ENCODE measurements at places on chromosomes 3 and 15.

- DNase-seq = no peak
These were observed 105.0 kb upstream of the TLE3 start for GRCh38 chr15:70202756-70203155.

DNA sequence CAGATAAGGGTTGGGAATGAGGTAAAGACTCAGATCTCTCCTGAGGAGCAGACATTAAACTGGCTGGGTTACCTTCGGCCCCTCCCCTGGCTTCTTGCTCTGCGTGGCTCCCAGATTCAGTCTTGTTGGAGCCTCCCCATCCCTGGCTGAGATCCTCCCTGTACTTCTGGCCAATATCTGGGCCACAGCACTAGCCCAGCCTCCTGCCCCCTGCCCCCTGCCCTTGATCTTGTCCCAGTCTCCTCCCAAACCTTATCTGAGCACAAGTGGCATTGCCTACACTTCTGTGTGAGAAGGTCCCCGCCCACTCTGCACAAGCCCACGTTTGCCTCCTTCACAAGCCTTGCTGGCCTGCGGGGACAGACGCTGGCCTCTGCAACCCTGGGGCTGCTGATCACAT lies 16.8 kb downstream of the PLA2G4F start:
- no peak for DNase-seq

DNA sequence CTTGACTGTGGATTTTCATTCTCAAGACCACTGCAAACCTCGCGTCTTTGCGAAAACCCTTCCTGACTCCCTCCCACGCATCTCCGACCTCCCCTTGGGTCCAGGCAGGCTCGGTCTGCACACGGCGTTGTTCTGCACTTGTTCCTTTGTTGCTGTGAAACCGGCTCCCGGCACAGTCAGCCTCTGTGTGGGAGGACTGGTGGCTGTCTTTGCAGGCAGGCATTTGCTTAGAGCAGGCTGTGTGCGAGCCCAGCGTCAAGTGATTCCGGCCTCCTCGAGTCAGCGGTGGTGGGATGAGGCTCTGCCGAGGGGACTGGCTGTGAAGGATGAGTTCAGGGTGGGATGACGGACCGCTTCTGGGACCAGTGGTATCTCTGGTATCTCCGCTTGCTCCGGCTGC lies 102.6 kb upstream of the ROPN1 start:
- DNase-seq = no peak

DNA sequence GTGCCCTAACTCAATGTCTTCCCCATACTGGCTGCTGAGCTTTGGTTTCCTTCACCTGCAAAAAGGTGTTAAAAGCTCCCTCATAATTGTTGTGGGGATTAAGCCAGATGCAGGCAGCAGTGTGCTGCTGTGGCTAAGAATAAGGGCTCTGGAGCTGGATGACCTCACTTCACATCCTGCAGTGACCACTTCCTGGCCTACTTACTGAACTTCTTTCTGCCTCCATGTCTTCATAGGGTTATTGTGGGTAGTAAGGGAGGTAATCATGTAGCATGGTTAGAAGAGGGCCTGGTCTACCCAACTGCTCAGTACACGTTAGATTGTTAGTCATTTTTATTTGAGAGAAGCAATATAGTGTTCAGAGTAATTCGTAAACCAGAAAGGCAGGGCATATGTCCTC lies 18.4 kb downstream of the GYG1 start:
- DNase-seq = no peak

GRCh38 chr3:174132006-174132405 lies 727.1 kb upstream of the NAALADL2 start:
- no peak for DNase-seq

DNA sequence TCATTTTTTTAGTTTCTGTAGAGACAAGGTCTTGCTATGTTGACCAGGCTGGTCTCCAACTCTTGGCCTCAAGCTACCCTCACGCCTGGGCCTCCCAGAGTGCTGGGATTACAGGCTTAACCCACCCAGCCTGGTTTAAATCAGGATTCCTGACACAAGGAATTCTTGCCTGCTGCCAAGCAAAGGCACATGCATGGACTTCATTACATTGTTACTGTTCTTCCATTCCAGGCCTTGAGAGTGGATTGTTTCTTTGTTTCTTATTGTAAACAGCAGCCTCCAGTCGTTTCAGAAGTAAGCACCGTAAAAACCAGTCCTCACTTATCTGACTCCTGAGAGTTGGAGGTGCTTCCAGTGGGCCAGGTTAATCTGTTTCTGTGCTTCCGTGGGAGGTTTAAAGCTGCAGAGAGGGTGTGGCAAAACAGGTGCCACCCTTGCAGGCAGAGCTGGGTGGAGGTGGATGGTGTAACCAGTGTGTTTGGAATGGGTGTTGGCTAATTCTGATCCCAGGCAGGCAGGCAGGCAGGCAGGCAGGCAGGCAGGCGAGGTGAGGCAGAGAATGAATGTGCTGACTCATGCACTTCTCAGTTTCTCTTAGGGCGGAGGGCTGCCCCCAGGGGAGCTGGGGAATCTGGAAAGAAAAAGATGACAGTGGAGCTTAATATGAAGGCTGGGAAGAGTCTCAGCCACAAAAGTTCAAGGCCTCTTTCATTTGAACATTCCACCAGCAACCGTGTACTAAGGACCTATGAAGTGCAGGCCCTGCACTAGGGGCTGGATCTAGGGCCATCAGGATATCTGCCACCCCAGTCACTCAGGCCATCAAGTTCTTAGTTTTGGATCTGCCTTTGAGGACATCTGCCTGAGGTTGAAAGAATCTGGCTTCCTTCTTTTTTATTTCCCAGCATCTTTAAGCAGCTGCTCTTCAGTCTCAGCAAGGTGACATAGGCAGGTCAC lies 37.0 kb upstream of the CDCP1 start:
- peak; percentile 88 for DNase-seq

DNA sequence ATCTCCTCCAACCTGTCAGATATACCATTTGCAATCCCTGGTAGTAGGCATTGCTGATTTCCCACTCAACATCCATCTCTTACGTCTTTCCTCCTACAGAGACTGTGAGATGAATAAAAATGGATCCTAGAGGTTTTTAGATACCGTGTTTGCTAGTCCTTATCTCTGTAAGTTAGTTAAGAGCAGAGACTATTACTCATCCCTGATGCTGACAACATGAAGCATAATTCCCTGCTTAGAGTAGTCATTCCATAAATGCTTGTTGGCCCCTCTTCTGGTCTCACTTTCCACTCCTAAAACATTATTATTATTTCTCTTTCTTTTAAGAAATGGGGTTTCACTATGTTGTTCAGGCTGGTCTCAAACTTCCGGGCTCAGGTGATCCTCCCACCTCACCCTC lies 136.2 kb downstream of the RTP4 start:
- no peak for DNase-seq

DNA sequence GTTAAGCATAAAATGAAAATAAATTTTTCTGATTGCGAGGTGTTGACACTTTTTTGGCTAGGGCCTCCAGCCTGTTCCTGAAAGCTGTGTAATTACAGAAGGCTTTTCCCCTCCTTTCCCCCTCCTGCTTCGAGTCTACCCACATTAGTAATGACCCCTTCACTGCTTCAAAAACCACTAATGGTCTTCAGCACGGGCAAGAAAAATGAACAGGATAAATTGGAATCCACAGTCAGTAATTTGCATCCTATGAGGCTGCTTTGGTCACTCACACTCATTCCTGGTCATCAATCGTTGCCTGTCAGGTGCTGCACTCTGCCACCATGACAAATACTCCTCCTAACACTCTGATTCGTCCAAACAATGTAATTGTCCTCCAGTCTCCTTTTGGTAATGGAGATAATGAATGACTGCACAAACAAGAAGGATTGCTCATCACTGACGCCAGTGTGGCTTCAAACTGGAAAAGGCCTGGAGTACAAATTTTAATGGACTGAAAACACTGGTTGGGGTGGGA lies 148.6 kb downstream of the MEIS2 start:
- DNase-seq = peak; percentile 19

- DNase-seq = no peak
These were observed 115.8 kb downstream of the PLCH1 start for GRCh38 chr3:155629056-155629455.

DNA sequence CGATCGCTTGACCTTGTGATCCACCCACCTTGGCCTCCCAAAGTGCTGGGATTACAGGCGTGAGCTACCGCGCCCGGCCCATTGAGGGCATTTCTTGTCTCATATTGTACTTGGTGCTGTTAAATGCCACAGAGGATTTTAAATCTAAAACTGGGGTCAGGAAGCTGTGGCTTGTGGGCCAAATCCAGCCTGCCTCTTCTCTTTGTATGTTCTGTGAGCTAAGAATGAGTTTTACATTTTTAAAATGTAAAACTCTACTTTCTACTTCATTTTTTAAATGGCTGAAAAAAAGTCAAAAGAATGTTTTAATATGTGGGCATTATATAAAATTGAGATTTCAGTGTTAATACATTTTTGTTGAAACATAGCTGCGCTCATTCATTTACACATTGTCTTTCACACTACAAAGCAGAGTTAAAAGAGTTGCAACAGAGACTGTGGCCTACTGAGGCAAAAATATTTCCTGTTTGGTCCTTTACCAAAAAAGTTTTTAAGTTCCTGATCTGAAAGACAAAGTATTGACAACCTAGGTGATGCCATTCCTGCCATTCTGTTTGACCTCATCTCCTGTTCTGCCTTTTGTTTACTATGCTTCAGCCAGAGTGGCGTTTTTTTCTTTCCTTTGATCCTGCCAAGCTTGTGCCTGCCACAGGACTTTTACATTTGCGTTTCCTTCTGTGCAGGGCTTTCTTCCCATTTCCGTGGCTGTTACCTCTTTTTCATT lies 50.4 kb downstream of the PDCD6IP start:
- peak; percentile 9 for DNase-seq

GRCh38 chr15:44667039-44667360 lies 3.5 kb upstream of the SPG11 start:
- no peak for DNase-seq

- no peak for DNase-seq
These were observed 191.9 kb upstream of the LRIG1 start for GRCh38 chr3:66692766-66693150.

GRCh38 chr15:83694015-83694414 lies 40.1 kb downstream of the ADAMTSL3 start:
- peak; percentile 42 for DNase-seq

GRCh38 chr3:73745526-73746191 lies 120.9 kb upstream of the PDZRN3 start:
- DNase-seq = no peak

DNA sequence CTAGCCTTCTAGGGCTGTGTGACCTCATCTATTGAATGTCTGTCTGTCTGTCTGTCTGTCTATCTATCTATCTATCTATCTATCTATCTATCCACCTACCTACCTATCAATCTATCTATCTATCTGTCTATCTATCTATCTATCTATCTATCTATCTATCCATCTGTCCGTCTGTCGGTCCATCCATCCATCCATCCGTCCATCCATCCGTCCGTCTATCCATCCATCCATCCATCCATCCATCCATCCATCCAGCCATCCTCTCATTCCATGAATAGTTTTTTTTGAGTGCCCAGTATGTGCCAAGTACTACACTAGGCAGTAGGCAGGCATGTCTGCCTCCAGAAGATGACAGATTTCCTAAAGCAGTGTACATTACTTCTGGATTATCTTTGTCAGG lies 122.5 kb downstream of the FOXB1 start:
- no peak for DNase-seq

DNA sequence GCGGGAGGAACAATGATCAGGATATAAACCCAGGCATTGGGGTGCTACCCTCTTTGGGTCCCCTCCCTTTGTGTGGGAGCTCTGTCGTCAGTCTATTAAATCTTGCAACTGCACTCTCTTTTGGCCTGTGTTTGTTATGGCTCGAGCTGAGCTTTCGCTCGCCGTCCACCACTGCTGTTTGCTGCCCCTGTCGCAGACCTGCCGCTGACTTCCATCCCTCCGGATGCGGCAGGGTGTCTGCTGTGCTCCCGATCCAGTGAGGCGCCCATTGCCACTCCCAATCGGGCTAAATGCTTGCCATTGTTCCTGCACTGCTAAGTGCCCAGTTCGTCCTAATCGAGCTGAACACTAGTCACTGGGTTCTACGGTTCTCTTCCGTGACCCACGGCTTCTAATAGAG lies 1443.7 kb upstream of the CADM2 start:
- no peak for DNase-seq

Measured in ELF-1 (cell line).